Hematopoietic multipotent progenitor cell treated with erythropoietin and hydrocortisone succinate and interleukin-3 and kit ligand, for 17 days (in vitro differentiated cells): ENCODE measurements at places on chromosomes 5 and 9.

- DNase-seq: no peak
Observed at GRCh38 chr9:105255421-105255820, 11.0 kb downstream of the SLC44A1 start.

DNA sequence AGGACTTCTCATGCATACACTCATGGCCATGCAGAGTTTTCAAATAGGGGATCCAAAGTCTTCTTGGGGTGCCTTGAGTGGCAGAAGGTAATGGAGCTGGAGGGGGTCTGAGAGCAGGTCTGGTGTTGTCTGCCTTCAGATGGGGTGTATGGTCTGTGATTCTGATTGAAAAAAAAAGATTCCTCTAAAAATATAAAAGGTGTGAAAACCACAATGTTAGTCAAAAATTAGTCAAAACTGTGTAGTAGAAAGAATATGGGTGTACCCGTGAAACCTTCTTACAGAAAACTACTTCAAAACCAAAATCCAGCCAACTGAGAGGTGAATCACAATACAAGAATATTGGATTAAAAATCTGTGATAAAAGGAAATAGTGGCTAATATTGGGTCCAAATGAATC is 20.1 kb downstream of the DOCK2 start:
- no peak for DNase-seq

- DNase-seq: no peak
Observed at GRCh38 chr9:124346347-124347163, 68.7 kb downstream of the PSMB7 start.

DNA sequence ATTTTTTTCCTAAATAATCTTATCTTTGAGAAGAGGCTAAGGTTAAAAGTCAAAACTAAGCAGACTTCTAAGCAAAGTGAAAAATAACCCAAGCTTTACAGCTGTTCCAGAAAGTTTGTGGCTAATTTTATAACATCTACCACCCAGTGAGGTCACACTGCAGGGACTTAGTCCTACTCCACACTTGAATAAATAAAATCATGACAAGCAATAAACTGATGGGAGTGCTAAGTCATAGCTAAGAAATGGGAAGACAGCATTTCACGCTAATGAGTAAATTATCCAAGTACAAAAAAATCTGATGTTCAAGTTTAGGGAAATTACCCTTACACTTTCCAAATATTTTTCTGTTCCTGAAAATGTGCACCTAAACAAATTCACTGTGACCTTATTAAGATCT is 47.7 kb downstream of the ZNF608 start:
- DNase-seq: no peak

DNA sequence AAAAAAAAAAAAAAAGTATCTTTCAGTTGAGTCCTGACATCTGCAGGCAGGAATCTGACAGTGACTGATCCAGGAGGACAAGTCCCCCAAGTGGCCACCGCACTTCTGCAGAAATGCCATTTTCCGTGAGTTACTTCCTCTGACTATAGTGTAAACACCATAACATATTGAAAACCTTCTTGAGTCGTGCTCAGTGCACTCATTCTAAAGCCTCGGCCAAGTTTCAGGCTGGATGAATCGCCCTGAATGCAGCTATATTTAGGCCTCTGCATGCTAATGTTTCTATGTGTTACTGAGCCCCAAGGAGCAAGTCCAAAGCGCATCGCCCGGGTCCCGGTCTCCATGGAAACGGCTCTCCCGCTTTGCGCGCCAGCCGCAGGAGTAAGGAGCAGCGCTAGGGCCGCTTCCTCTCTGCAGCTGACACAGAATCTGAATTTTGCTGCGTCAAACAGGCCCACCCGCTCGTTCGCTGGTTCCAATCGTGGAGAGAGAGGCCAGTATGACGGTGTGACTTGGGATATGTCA is 335.4 kb downstream of the MSX2 start:
- DNase-seq: no peak

DNA sequence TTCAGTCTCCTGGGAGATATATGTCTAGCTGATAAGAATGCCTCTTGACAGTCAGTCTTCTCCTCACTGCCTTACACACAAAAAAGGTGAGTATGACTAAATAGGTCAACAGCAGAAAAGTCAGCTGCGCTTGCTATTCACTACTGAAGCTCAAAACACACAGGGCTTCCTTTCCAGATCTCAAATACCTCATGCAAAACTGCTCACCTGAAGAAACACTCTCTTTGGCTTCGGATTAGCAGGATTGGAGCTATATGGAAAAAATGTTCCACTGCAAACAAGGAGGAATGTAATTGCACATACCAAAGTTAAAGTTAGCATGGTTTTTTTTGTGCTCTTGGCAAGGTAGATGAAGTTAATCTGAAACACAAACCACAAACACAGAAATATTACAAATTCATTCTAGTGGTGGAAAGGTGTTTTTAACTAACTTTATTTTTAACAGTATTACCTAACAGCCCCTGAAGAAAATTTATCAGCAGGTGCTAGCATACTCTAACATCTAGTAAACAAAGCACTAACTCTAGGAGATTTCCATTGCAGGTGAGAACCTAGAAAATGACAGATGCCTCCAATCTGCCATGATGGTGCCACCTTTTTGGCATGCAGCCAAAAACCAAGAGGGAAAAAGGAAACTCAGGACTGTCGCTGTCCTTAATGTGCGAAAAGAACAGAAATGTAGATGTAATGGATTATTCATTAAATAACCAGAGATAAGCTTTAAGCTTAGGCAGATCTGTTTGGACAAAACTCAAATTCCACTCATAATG is 31.8 kb downstream of the ERMP1 start:
- DNase-seq: peak; percentile 30

DNA sequence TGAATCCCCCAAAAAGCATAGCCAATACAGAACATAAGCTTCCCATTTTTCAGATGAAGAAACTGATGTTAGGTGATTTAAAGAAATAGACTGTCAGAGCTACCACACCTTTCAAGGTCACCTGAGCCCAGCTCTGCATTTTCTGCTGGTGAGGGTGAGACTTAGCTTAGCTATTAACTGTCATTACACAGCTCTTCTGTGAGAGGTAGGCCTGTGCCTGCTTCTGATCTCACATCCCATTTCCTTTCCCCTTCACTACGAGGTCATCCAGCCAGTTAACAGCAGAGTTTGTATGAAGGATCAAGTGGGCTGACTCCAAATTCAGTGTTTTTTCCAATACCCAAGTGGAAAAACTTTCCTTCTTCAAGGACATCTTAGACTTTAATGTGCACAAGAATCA is 528.6 kb upstream of the CLINT1 start:
- no peak for DNase-seq

GRCh38 chr9:127522727-127523126 is 71.4 kb downstream of the LRSAM1 start:
- DNase-seq: no peak

GRCh38 chr5:95846554-95847260 is 24.2 kb upstream of the GLRX start:
- DNase-seq: peak; percentile 87

GRCh38 chr9:133505901-133506652 is 18.7 kb downstream of the MYMK start:
- no peak for DNase-seq

GRCh38 chr5:180555168-180555921 is 36.0 kb downstream of the SCGB3A1 start:
- DNase-seq: peak; percentile 68

DNA sequence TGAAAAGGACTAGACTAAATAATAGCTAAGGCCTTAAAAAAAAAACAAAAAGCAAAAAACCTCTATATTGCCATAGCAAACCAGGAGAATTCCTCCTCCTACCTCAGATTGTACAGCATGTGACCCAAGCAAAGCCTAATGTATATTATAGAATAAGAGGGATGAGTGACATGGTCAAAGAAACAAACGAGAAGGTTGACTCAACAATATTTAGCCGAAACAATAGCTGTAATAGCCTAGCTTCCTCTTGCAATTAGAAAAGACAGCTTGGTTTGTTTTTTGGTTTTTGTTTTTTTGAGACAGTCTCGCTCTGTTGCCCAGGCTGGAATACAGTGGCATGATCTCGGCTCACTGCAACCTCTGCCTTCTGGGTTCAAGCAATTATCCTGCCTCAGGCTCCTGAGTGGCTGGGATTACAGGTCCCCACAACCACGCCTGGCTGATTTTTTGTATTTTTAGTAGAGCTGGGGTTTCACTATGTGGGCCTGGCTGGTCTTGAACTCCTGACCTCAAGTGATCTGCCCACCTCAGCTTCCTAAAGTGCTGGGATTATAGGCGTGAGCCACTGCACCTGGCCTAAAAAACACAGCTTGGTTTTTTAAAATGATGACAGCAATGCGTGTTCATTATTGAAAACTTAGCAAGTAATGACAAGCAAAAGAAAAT is 5.6 kb downstream of the NLN start:
- DNase-seq: no peak

DNA sequence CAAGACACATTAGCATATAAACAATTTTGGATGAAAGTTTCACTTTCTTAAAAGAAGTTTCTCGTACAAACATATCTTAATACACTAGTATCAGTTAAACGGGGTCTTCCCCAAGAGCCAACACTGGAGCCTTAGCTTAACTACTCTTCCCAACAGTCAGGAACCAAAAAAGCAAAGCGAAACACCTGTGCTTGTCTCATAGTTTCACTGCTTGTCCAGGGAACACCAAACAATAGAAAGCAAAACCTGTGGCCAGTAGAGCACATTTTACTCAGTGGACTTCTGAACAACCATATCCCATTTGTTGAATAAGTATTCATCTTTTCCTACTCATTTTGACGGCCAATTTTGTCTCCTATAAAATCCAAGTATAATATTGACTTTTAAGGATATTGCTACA is 391.4 kb downstream of the ELAVL2 start:
- DNase-seq: no peak

GRCh38 chr5:42991404-42992087 is 48.6 kb downstream of the ANXA2R start:
- DNase-seq: no peak

DNA sequence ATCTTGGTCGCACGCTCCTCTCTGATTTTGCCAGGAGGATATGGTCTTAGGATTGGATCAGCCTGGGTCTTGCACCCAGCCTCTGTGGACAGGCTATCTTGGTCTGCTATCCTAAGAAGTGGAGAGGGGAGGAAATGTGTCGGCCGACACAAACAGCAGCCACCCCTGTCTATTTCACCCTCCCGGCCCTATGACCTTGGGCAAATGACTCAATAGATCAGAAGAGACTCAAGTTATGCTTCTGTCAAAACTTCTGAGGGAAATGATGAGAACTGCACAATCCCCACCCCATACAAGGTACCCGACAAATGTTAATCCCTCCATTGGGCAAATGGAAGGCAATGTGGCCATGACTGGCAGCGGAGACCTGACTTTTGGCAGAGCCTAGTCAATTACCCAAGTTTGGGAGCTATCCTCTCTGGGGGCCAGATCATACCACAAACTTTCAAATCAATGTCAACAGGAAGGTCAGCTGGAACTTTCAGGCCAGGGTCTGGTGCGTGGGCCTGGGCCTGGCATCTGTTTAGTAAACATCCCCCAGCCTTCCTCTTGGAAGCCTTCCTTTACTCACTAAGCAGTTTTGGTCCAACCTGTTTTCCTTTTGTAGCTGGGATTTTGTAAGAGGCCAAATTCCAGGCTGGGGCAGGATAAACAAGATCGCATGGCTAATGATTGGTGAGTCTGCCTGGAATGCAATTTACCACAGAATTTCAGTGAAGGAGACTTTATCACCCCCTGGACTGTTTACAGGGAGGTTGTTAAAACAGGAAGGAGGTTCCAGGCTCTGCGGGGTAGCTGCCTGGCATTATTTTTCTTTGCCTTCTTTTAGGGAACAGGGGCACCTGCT is 64.2 kb upstream of the CPEB4 start:
- DNase-seq: no peak

- no peak for DNase-seq
Observed at GRCh38 chr9:111904026-111904425, 7.4 kb downstream of the UGCG start.

- DNase-seq: no peak
Observed at GRCh38 chr5:112512901-112513300, 93.8 kb upstream of the EPB41L4A start.

GRCh38 chr5:147063943-147064342 is 170.9 kb upstream of the STK32A start:
- DNase-seq: no peak

- DNase-seq: no peak
Observed at GRCh38 chr9:96486386-96487028, 36.5 kb downstream of the HABP4 start.

GRCh38 chr5:60738461-60738860 is 38.5 kb upstream of the DEPDC1B start:
- DNase-seq: no peak

GRCh38 chr5:69004676-69005075 is 89.1 kb upstream of the SLC30A5 start:
- no peak for DNase-seq

GRCh38 chr5:150301170-150301505 is 1.6 kb downstream of the ARSI start:
- no peak for DNase-seq

DNA sequence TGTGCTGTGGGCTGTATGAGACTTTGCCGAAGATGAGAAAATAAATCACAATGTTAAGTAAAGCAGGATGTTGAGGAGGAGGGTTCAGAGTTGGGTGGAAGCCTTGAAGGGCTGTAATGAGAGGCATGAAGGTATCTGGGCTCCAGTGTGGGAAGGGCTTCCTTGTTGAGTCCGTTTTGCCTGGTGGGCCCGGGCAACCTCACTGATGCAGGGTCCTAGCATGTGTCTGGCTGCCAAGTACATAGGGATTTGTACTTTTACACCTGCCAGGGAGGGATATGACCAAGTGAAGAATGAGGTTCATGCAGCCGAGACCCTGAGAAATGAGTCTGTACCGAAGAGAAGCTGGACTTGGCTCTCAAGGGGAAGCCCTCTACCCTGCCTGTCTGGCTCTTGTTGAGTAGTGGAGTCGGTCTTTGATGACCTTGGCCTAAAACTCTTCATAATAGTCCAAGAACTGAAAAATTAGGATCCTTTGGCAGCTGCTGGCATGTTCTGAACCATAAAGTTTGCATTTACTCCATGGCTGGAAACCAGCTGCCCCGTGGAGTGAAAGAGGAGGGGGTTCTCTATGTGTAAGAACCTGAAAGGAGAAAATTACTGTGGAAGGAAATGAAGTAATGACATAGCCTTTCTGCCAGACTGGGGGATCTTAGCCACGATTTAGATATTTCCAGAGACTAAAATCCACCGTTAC is 59.0 kb upstream of the DPYSL3 start:
- no peak for DNase-seq

- DNase-seq: no peak
Observed at GRCh38 chr5:176535664-176536131, 1.5 kb downstream of the RNF44 start.

- DNase-seq: no peak
Observed at GRCh38 chr5:115033861-115034260, 135.8 kb downstream of the TRIM36 start.

GRCh38 chr5:31033295-31033694 is 160.2 kb upstream of the CDH6 start:
- no peak for DNase-seq
